ENCODE measurements at places on chromosomes 4 and X. TPM values are rescaled to one million over a fixed set of nuclear protein-coding genes. Genes with fewer than 3 reads are reported as not detected.

Gene GNRHR
- total RNA-seq = not detected

Gene CENPU
- 2.4 TPM for total RNA-seq

Gene FGF13
- 46.0 TPM for total RNA-seq

Gene ZIC3
- total RNA-seq = not detected

Gene SUPT20HL2
- total RNA-seq = not detected

DNA sequence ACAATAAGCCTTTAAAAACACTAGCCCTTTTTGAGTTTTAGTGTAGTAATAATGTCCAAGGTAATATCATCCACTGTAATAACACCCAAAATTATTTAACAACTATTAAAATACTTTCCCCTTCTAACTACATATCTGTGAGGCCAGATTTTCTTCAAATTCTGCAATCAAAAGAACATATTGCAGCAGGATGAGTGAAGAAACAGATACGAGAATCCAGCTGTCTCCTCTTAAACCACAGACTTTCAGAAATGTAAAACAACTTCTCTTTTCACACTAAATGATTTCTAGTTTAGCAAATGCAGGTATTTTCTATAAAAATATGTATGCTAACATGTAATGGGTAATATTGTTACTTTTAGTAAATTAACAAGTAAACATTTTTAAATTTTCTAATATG is 148.9 kb downstream of the PRDM5 start:
- no peak for DNase-seq

DNA sequence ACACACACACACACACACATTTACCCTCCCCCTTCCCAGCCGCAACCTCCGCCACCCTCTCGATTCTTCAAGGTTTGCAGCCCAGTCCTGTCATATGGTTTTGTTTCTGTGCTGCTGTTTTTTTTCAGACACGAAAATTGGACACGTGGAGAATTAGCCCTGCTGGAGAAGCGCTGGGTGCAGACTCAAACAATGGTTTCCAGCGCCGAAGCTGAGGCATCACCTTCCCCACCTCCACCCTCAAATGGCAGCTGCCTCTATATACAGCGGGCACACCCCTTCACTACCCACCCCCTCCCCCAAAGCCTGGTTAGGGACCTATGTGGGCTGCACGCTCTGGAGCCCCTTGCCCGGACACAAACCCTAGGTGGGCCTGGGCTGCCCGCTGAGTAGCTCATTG is 87.9 kb downstream of the BCOR start:
- no peak for DNase-seq
